ENCODE measurements at places on chromosomes 12 and 14. TPM values are rescaled to one million over a fixed set of nuclear protein-coding genes. Genes with fewer than 3 reads are reported as not detected.
A peak's percentile ranks its signal among the peaks of the same experiment; 100 is the strongest.

DNA sequence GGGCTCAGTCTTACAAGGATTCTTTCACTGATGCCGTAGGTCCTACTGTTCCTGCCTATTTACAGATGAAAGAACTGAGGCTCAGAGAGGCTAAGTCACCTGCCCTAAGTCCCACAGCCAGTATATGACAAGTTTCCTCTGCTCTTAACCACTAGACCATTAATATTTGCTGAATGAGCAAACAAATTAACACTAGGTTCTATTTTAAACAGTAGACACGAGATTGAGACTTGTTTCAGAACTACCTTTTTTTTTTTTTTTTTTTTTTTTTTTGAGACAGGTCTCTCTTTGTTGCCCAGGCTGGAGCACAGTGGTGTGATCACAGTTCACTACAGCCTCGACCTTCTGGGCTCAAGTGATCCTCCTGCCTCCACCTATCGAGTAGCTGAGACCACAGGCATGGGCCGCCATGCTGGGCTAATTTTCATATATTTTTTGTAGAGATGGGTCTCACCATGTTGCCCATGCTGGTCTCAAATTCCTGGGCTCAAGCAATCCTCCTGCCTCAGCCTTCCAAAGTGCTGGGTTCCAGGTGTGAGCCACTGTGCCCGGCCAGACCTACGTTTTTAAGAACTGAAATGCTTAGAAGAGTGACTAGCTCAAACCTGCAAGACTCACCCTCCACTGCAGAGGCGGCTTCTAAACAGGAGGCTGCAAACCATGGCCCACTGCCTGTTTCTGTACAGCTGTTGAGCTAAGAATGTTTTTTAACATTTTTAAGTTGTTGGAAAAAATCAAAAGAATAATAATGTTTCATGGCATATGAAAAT, 12.9 kb downstream of the SYNE3 start:
- no peak for DNase-seq

DNA sequence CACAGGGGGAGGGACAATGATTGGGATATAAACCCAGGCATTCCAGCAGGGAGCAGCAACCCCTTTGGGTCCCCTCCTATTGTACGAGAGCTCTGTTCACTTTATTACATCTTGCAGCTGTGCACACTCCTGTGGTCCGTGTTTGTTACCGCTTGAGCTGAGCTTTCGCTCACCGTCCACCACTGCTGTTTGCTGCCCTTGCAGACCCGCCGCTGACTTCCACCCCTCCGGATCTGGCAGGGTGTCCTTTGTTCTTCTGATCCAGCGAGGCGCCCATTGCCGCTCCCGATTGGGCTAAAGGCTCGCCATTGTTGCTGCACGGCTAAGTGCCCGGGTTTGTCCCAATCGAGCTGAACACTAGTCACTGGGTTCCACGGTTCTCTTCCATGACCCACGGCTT, 64.1 kb downstream of the E2F7 start:
- no peak for DNase-seq

DNA sequence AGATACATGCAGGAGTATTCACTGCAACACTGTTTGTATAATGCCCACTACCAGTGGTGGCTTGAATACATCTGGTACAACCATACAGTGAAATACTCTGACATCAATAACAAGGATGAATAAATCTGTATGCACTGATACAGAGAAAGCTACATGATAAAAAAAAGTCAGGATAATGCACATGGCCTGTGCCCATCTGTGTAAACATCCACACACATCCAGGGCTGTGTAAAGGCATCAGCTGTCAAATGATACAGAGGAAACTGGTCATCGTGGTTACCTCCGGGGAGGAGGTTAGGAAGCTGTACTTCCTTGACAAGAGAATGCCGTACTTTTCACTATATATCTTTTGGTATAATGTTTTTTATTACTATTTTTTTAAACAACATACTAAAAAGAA, 176.6 kb downstream of the FOXN3 start:
- peak; percentile 82 for DNase-seq

KNTC1 gene
- total RNA-seq: 41.7 TPM

CLEC1A gene
- not detected for total RNA-seq

TMEM263 gene
- total RNA-seq: 83.0 TPM
